ENCODE measurements at places on chromosomes 12 and 14.

DNA sequence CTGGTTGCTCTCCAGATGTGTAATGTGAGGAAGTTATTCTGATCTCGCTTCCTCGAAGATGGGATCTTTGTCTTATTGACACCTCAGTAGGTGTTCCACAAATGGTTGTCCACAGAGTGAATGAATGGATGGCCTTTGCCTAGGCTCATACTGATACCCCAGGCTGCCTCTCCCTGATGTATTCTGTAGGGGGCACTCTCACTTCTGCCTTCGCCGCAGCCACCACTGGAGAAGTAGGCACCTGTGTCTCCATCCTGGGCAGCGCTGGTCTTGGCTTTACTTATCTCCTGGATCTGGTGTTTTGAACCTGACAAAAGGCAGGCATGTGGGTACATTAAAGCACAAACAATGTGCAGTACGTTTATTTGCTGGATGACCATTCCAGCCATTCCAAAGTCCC is 82.1 kb downstream of the ZFP36L1 start:
- no peak for DNase-seq

- DNase-seq, result no peak
Measured at GRCh38 chr12:121470751-121471150, 70.8 kb downstream of the RNF34 start.

GRCh38 chr14:63952053-63952932 is 99.5 kb downstream of the SYNE2 start:
- no peak for DNase-seq

GRCh38 chr12:102910137-102910536 is 6.9 kb downstream of the PAH start:
- no peak for DNase-seq

DNA sequence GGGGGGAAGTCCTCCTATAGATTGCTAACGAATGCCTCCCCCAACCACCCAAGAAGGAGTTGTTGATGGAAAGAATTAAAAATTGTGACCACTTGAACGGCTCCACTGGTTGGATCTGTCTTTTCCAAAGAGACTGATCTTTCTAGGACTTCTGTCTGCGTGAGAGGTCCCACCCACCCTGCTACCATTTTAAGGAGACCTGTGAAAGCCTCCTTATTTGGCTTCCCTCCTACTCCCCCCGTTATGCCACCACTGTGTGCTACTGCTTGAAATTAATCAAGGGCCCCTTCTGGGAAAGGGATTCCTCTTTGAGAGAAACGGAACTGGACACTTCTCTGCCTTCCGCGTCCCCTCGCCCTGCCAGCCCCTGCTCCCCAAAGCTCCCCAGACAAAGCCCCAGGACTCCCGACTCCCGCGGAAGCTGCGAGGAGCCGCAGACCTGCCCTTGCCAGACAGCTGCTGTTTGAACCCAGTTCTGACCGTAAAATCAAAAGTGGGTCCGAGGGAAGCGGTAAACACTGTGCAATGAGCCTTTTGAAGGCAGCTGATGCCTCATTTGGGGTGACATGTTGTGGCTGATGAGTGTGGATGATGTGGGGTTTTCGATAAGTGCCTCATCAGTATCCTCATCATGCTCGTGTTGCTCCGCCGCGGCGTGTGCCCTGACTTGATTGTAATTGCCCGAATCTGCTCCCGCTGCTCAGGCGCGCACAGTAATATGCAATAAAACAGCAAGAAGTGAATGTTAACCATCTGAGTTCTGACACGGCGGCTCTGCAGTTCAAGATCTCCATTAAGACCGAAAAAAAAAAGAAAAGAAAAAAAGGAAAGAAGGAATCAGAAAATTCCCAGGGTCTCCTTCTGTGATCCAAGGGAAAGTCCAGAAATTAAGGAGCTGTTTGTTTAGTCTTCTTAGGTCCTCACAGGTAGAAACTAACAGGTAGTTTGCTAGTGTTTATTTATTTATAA is 48.2 kb downstream of the MBIP start:
- DNase-seq, result no peak

GRCh38 chr14:26820572-26820971 is 222.7 kb upstream of the NOVA1 start:
- DNase-seq, result no peak

- DNase-seq, result no peak
Measured at GRCh38 chr12:116244474-116245090, 32.9 kb downstream of the MED13L start.

GRCh38 chr12:59446116-59446515 is 149.7 kb upstream of the SLC16A7 start:
- no peak for DNase-seq

DNA sequence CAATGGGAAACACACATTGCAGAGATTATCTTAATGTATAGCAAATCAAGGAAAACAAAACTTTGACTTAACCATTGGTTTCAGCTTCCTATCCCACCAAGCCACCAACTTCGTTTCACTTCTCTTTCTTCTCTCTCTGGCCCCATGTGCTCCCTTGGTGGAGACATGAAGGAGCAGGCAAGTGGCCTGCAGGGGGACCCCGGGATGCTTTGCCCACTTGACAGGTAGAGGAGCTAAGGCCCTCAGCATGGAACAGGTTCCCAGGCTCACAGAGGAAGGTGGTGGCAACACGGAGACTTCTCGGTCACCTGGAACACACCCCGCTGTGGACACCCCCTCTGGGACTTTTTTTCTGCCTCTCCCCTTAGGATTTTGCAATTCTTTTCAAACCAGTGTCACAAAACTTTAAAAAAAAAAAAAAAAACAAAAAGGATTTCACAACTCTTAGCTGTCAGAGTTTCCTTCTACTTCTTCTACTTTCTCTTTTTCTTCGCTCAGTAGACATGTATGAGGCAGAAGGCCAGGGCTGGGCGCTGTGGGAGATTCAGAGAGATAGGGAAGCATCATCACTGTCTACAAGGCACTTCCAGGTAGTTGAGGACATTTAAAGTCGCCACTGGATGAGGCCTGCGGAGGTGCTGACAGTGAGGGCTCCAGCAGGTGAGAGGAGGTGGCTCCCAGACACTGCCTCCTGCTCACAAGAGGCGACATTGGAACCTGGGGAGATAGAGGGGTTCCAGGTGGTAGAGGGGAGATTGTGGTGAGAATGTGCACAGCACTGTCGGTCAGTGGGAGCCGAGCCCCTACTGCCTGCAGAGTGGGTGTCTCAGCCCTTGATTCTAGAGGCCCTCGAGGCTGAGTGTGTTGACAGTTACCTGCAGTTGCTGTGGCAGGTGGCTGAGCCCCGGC is 119.6 kb downstream of the GCH1 start:
- DNase-seq, result no peak

DNA sequence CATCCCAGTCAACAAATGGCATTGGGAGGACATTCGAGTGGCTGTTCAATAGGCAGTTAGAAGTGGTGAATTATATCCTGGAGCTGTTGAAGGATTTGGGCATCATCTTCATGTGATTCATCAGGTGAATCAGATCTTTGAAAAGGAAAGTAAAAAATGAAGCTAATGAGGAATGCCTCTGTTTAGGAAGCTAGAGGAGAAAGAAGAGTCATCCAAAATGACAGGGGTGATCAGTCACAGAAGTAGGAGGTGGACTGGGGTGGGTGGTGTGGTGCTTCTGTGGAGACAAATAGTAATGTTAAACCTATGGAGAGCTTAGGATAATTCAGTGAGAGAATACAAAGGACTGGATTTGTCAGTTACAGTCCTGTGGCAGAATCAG is 32.7 kb downstream of the DIP2B start:
- DNase-seq, result no peak

DNA sequence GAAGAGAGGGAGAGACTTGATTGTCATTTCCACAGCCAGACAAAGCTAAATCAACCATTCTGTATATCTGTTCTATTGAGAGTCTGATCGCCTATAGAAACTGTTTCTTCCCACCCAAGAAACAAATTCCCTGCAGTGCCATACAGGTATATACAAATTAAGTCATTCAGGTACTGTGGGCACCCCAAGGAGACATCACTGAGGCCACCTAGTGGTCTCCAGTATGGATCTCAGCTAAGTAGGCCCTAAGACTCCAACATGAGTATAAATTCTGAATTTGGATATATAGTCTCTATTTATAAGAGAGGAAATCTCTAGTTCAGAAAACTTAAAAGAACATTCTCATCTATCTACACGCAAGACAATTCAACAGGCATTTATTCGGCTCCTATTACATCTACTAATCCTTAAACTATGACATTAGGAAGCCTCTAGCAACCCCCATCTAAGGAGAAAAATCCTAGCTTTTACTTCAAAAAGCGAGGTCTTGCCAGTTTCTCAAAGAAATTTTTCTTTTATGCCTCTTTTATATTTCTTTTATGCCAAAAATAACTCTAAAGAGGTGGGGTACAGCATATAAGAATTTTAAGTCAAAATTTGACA is 62.6 kb downstream of the DCAF5 start:
- DNase-seq, result no peak
